Kidney epithelial cell (primary cell): ENCODE measurements at places on chromosomes 7 and 10. TPM values are rescaled to one million over a fixed set of nuclear protein-coding genes. Genes with fewer than 3 reads are reported as not detected.

GRCh38 chr7:129209067-129209926, 15.5 kb upstream of the AHCYL2 start:
- DNase-seq: no peak

- DNase-seq: no peak
These were observed 40.0 kb downstream of the CUX1 start for GRCh38 chr7:101857358-101857811.

DNA sequence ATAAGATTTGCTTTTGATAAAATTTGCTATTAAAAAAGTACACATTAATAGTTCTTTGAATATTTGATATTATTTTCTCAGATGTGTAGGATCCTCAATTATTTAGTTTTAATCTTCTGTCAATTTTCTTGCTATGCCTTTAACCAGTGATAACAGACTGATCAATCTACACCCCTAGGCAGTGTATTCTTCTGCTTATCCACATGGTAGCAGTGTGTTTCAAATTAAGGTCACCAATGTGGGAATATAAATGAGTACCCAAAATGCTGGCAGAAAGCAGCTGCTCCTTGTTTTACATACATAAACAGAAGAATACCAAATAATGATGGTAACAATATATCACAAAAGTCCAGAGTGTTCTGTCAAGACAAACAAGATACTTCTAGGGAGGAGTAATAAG, 87.0 kb downstream of the SKAP2 start:
- DNase-seq: no peak

- no peak for DNase-seq
These were observed 164.6 kb upstream of the PPP1R3A start for GRCh38 chr7:114083166-114084001.

DNA sequence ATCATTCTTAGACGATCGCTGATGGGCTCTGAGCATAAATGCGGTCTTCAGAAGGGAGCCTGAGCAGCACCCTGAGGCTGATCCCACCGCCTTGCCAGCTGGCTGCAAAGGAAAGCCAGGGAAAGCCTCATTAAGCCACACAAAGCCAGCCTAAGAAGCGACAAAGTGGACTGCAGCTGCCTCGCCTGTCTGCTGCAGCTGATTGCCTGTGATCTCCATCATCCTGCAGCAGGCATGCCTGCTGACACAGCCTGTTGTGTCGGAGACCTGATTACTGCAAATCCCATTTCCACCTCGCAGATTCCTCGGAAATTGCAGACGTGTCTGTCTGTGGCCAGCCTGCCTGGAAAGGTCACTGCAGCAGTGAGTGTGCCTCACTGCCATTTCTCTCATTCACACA, 1087.0 kb upstream of the AUTS2 start:
- no peak for DNase-seq

Gene DOCK4
- total RNA-seq: 16.8 and 24.0 TPM in 2 replicates

DNA sequence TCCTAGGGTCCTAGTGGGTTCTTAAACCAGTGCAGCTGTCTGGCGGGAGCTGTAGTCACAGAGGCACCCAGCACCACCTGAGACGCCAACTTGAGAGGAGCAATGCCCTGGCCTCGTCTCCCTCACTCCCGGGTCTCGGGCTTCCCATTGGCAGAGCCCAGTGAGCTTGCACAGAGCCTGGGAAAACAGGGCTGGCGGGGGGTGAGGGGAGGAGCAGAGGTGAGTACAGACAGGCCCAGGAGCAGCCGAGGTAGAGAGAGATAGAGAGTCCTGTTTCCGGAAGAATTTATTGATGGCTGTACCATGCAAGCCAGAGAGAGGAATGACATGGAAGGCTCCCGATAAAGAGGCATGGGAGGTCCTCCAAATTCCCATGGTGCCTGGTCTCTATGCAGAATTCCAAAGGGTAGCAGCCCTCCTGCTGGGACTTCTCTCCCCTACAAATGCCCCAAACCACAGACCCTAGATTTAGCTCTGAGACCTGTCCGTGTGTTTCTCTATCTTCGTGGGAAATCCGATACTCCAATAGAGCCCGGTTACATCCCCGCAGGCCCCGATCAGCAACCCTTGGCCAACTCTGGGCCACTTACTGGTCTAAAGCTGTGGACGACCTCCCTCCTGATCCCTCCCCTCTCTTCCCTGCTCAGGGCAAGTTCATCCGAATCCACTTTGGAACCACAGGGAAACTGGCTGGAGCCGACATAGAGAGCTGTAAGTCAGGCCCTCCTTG, 20.3 kb upstream of the MYH16 start:
- no peak for DNase-seq

DNA sequence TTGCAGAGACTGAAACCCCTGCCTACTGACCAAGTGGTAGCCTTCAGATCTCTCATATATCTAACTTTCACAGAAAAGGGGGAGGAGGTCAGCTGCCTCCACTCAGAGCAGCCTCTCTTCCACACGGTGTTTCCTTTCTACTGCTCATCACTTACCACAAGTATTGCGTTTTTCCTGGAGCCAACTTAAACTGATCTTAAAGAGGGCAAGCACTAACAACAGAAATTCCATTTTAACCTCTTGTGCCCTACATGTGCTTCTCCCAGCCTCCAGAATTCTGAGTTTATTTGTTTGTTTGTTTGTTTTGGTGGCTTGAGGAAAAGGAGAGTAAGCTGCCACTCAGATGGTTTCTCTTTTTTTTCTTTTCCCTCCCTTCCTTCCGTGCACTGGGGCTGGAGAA, 19.1 kb downstream of the SKIDA1 start:
- DNase-seq: no peak

Gene CYP3A7
- total RNA-seq: not detected in 2 replicates

GRCh38 chr10:94591461-94592205, 46.0 kb downstream of the HELLS start:
- DNase-seq: no peak

Gene PRTFDC1
- 9.6 and 9.9 TPM in 2 replicates for total RNA-seq

Gene MDH2
- 109 and 112 TPM in 2 replicates for total RNA-seq

Gene XPNPEP1
- 94.6 and 111 TPM in 2 replicates for total RNA-seq

DNA sequence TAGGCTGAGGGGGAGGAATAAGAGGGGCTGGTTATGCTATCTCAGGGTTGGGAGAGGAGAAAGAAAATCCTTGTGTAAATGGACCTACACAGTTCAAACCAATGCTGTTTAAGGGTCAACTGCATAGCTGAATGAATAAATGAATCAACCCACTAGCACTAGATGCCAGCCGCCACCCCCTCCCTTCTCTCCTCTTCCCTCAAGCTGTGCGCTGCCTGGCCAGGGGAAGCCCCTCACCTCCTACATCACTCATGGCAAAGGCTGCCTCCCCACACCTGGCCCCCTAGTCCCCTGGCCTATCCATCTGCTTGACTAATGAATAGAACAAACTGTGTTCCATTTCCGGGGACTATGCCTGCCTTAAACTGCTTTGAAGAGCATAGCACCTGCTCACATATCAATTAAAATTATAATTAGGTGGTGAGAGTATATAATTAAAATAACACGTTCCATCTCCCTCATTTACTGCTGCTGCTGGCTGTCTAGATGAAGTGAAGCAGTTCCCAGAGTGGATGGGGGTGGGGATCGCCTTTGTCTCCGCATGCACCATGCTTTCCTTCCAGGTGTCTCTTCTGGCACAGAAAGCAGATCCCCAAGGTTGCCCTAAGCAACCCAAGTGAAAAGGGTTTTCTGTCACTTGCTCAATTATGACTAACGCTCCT, 32.6 kb downstream of the GRID1 start:
- DNase-seq: no peak

DNA sequence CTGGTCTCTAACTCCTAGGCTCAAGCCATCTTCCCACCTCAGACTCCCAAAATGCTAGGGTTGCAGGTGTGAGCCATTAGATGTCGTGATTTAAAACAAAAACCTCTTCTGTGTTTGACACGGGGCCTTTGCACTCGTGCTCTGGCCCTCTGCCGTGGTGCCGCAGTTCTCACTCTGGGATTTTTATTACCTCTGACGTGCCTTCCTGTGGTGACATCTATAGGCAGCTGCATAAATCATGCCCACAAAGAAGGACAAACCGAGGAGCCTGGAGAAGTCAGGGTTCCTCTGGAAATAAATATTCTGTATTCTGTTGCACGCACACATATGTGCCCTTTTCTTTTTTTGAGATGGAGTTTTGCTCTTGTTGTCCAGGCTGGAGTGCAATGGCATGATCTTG, 25.9 kb upstream of the OCM start:
- no peak for DNase-seq

DNA sequence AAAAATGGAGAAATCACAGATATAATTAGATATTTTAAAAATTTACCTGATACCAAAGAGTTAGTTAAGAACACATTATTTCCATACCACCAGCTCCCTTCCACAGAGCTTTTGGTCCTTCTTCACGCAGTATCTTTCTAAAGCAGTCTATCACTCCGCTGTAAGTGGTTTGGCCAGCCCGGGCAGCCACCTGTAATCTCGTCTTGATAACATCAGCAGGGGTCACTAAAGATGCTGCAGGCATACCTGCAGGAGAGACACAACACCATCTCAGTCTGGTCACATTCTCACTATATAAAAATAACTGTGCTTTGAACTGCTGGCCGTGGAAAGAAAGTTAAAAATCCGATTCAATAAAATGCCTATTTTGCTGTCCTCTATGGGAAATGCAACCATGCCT, 200.1 kb downstream of the SLC25A13 start:
- DNase-seq: no peak

Gene SP8
- total RNA-seq: not detected in 2 replicates

GRCh38 chr10:35462491-35462934, 126.2 kb downstream of the CCNY start:
- no peak for DNase-seq
